ENCODE measurements at places on chromosomes 11 and 22.

DNA sequence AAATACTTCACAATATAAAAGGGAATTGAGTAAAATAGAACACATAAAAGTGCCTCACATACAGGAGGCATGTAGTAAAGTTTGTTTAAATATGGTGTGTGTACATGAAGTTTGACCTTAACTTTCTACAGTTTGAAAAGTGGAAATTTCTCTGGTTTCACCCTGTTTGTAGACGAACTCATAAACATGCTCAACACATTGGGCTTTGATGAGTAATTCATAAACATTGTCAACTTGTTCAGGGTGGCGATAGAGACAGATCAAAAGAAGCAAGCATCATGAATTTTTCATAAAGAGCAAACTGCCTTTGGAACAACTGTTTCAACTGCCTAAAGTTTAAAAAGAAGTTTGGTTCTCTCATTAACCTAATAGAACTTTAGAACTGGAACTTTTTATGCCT, 9.1 kb downstream of the SLN start:
- H3K4me1 ChIP-seq = no peaks in the 10 kb centered on the region
- DNase-seq = no peak
- H3K27me3 ChIP-seq = peaks cover 27% of the 10 kb centered on the region
- no peak overlapping the region for H3K27ac ChIP-seq
- H3K4me3 ChIP-seq = no peak overlapping the region

DNA sequence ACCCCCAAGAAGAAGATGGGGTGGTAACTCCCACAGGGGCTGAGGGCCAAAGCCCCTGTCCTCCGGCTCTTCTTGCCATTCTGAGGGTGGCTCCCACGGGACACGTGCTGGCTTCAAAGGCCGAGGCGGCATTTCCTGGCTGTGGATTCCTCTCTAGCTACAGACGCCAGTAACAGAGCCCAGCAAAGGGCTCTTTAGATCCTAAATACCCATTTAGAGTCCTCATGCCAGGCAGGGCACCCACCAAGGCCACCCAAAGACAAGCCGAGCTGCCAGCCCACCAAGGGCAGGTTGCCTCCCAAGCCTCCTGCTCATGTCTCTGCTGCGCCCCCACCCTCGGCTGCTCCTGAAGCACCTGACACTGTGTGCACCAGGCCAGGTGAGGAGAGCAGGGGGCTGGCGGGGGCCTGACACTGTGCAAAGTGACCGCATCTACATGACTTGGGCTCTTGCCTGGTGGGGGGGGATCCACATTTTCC, 5.7 kb downstream of the LRFN4 start:
- no peak for DNase-seq
- H3K27me3 ChIP-seq = no peaks in the 10 kb centered on the region
- H3K4me1 ChIP-seq = no peaks in the 10 kb centered on the region
- no peak overlapping the region for H3K4me3 ChIP-seq
- no peak overlapping the region for H3K27ac ChIP-seq
- no peaks in the 10 kb centered on the region for H3K36me3 ChIP-seq

DNA sequence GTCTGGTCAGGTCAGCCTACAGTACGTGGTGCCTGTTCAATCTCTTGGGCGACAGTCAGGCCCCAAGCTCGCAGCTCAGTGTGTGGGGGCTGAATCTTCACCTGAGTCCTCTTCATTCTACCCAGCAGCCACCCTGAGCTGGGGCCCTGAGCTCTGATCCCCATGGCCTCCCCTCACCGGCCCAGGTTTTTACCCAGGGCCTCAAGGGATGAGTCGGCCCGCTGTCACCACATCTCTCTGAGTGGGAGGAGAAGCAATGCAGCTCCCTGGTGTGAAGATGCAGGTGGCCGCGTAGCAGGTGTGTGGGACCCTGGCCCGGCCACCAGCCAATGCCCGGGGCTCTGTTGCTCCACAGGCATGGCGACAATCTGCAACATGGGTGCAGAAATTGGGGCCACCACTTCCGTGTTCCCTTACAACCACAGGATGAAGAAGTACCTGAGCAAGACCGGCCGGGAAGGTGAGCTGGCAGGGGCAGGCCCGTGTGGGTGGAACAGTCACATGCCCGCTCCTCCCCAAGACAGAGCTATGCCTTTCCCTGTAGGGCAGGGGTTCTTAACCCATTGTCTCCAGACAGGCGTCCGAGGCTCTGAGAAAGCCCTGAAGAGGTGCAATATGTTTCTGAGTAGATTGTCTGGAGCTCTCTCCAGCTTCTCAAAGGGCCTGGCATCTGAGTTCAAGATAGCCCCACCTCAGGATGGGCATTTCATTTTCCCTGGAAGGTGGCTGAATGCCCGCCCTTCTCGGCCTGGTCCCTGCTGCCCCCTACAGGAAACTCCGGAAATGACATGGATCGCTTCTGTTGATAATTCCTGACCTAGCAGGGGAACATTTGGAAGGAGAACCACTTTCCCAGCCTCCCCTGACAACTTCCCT, 26.9 kb downstream of the POLR3H start:
- no peak overlapping the region for H3K4me3 ChIP-seq
- peaks cover 12% of the 10 kb centered on the region for H3K36me3 ChIP-seq
- peak overlapping the region; percentile 33 for H3K27ac ChIP-seq
- peaks cover 7% of the 10 kb centered on the region for H3K4me1 ChIP-seq

- H3K27me3 ChIP-seq = peaks cover 14% of the 10 kb centered on the region
- DNase-seq = peak; percentile 96
- peaks cover 4% of the 10 kb centered on the region for H3K36me3 ChIP-seq
- peaks cover 24% of the 10 kb centered on the region for H3K4me1 ChIP-seq
Observed at GRCh38 chr11:65498977-65499712, at the start of gene MALAT1. Gene MALAT1, plus strand, starts transcription at chr11:65499045.

DNA sequence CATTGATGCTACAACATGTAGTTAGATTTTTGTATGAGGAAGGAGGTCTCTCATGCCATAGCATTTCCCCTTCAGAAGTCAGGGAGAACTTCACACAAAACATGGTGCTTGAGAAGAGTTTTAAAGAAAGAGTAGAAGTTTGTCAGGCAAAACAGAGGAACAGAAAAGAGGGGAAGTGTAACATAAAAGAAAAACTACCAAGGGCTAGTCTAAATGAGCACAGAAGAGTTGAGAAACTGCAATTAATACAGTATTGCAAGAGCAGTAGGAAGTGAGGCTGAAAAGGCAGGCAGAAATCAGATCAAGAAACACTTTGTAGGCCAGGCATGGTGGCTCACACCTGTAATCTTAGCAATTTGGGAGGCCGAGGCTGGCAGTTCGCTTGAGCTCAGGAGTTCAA, 61.0 kb downstream of the FAM168A start:
- H3K36me3 ChIP-seq = no peaks in the 10 kb centered on the region
- H3K4me1 ChIP-seq = peaks cover 23% of the 10 kb centered on the region
- no peaks in the 10 kb centered on the region for H3K27me3 ChIP-seq
- H3K4me3 ChIP-seq = no peak overlapping the region
- no peak for DNase-seq

DNA sequence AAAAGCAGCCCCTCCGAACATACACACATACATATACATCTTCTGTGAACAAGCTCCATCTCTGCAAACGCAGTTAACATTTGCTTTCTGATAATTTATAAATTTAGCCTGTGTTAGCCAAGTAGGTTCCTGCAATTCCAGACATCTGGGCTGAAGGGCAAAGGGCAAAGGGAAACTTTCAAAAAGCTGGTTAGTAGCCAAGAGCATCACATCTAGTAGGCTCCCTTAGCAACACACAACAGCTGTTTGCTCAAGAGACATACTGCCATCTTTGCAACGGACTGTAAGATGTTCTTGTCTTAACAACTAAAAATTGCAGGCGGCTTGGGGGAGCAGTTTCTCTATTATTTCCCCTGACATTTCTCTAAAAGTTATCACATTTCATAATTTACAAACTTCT, 134.9 kb downstream of the RBFOX2 start:
- H3K4me3 ChIP-seq = no peak overlapping the region
- peaks cover 8% of the 10 kb centered on the region for H3K27me3 ChIP-seq

GRCh38 chr11:20754933-20755332, 85.5 kb downstream of the NELL1 start:
- no peak overlapping the region for H3K4me3 ChIP-seq
- no peaks in the 10 kb centered on the region for H3K36me3 ChIP-seq
- H3K27ac ChIP-seq = no peak overlapping the region
- H3K27me3 ChIP-seq = no peaks in the 10 kb centered on the region

DNA sequence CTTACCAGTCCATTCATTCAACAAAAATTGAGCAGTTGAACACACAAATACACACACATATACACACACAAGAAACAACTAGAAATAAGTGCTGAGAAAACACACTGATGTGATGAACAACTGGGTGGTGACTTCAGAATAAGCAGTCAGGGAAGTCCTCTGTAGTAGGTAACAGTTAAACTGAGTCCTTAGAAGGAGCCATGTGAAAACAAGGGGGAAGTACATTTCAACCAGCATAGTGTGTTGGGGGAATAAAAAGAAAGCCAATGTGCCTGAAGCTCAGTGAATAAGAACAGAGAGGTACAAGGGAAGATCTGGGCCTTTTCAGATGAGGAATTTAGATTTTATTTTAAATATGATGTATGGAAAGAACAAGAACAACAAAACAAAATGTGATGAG, 6.8 kb upstream of the TMEM123 start:
- DNase-seq = no peak
- no peak overlapping the region for H3K27ac ChIP-seq
- no peaks in the 10 kb centered on the region for H3K27me3 ChIP-seq
- H3K4me1 ChIP-seq = peaks cover 62% of the 10 kb centered on the region
- no peak overlapping the region for H3K4me3 ChIP-seq
- no peaks in the 10 kb centered on the region for H3K36me3 ChIP-seq

DNA sequence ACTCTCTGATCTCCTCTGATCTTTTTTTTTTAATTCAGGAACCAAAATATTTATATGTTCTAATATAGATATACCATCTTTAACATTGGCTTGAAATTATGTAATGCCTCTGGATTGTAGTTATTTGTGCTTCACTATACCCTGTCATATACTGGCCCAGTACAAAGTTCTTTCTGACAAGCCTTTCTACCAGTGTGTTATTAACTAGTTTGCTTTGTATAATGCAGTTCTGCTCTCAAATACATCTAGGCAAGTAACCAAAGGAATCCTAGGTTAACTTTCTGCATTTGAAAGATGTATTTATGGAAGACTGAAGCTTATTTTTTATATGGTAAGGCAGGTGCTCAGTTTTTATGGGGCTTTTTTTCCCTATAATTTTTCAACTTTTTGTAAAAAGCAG, 36.1 kb downstream of the ARHGEF12 start:
- H3K4me3 ChIP-seq = no peak overlapping the region
- H3K36me3 ChIP-seq = no peaks in the 10 kb centered on the region
- H3K27ac ChIP-seq = no peak overlapping the region
- peaks cover 9% of the 10 kb centered on the region for H3K27me3 ChIP-seq

- DNase-seq = peak; percentile 80
- peaks cover 36% of the 10 kb centered on the region for H3K4me1 ChIP-seq
- peaks cover 41% of the 10 kb centered on the region for H3K36me3 ChIP-seq
- peak within 1 kb of the TSS; percentile 97 for H3K4me3 ChIP-seq
Observed at GRCh38 chr11:313787-314553, at the start of gene IFITM1. Gene IFITM1, plus strand, starts transcription at chr11:314040. Its CDS starts 131 bp downstream, at chr11:314171.
